Lung (tissue), 17 donors: ENCODE measurements at places on chromosomes 3 and 15. TPM values are rescaled to one million over a fixed set of nuclear protein-coding genes. Genes with fewer than 3 reads are reported as not detected.

Gene ZPLD1
- polyA plus RNA-seq = 0.05 TPM

Gene PLA2G4E
- 1.7 TPM for polyA plus RNA-seq

Gene PRR20G
- polyA plus RNA-seq = 0.05 TPM

Gene ROBO2
- 0.55 TPM for polyA plus RNA-seq

Gene GOLGA8T
- not detected for polyA plus RNA-seq

DNA sequence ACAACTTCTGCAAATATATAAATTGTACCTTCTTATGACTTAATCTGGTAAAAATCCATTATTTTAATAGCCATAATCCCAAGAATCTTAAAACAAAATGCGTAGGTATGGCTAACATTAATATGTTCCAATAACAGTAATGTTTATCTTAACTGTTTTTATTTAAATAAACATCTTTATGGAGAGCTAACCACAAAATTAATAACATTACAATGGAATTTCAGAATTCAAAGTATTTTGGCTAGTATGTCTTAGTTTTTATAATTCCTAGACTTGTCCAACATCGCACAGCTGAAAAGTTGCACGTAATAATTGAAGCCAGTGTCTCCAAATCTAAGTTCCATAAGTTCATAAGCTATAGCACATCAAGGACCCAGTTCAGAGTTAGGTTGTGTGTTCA, 47.6 kb downstream of the ANKRD28 start:
- no peaks in the 10 kb centered on the region for H3K27me3 ChIP-seq
- no peak overlapping the region for H3K27ac ChIP-seq
- DNase-seq = no peak
- no peaks in the 10 kb centered on the region for H3K4me1 ChIP-seq
- peaks cover 5% of the 10 kb centered on the region for H3K36me3 ChIP-seq
- H3K4me3 ChIP-seq = no peak overlapping the region

- no peak overlapping the region for H3K27ac ChIP-seq
- no peaks in the 10 kb centered on the region for H3K27me3 ChIP-seq
- H3K36me3 ChIP-seq = no peaks in the 10 kb centered on the region
- H3K4me1 ChIP-seq = peaks cover 3% of the 10 kb centered on the region
- DNase-seq = no peak
These were observed 358.4 kb upstream of the PROK2 start for GRCh38 chr3:72143322-72143721.

- DNase-seq = no peak
- H3K36me3 ChIP-seq = no peaks in the 10 kb centered on the region
- no peaks in the 10 kb centered on the region for H3K27me3 ChIP-seq
- H3K4me1 ChIP-seq = no peaks in the 10 kb centered on the region
- no peak overlapping the region for H3K4me3 ChIP-seq
These were observed 14.4 kb upstream of the SLC30A4 start for GRCh38 chr15:45536934-45537333.

GRCh38 chr3:101896083-101896757, 46.9 kb downstream of the NFKBIZ start:
- no peaks in the 10 kb centered on the region for H3K36me3 ChIP-seq
- H3K27ac ChIP-seq = no peak overlapping the region
- DNase-seq = no peak
- H3K27me3 ChIP-seq = no peaks in the 10 kb centered on the region
- no peaks in the 10 kb centered on the region for H3K4me1 ChIP-seq

- peak within 1 kb of the TSS; percentile 35 for H3K27ac ChIP-seq
- peaks cover 16% of the 10 kb centered on the region for H3K27me3 ChIP-seq
- no peaks in the 10 kb centered on the region for H3K4me1 ChIP-seq
- DNase-seq = peak; percentile 52
These were observed at the start of gene GPR176 for GRCh38 chr15:39919748-39920509. TSS of gene GPR176 (minus strand) at chr15:39920266. CDS start at chr15:39920026, 240 bp downstream.

DNA sequence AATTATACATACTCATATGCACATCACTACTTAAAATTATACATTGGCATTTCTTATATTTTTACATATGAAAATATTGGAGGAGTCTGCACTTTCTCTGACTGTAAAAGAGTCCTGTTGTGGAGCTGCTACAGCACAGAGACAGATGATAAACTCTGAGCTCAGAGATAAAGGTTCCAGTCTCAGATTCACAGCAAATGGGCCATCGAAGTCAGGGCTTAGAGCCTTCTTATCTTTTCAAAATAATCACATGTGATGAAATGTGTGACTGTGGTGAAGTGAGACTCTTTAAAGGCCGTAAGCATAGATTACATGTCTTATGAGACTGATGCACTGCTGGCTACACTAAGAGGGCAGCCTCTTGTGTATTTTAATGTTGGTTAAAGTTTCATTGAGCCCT, 187.5 kb upstream of the SYNPR start:
- H3K4me1 ChIP-seq = no peaks in the 10 kb centered on the region
- no peaks in the 10 kb centered on the region for H3K36me3 ChIP-seq
- no peak overlapping the region for H3K4me3 ChIP-seq
- no peak for DNase-seq
- no peak overlapping the region for H3K27ac ChIP-seq
